NCI-H226 (cell line): ENCODE measurements at places on chromosomes 4 and X.
A peak's percentile ranks its signal among the peaks of the same experiment; 100 is the strongest.

- DNase-seq: no peak
These were observed 94.0 kb upstream of the TBL1X start for GRCh38 chrX:9370893-9371292.

- peak; percentile 13 for DNase-seq
These were observed 27.4 kb downstream of the TMPRSS11B start for GRCh38 chr4:68218044-68218443.

DNA sequence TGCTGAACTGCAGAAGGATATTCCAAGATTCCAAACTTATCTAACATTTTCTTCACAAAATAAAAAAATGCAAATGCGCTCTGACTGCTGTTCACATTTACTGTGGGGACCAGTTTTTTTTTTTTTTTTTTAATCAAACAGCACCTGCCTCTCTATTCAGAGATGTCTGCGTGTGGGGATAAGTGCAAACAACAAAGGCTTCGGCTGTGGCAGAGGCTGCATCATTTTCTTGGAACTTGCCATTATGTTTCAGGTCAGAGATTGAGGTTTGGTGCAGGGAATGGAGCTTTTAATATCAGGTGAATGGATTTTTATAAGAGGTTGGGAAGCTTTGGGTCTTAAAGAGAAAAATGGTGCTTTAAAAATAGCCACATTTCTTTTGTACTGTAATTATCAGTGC, 78.2 kb upstream of the TET2 start:
- DNase-seq: no peak

DNA sequence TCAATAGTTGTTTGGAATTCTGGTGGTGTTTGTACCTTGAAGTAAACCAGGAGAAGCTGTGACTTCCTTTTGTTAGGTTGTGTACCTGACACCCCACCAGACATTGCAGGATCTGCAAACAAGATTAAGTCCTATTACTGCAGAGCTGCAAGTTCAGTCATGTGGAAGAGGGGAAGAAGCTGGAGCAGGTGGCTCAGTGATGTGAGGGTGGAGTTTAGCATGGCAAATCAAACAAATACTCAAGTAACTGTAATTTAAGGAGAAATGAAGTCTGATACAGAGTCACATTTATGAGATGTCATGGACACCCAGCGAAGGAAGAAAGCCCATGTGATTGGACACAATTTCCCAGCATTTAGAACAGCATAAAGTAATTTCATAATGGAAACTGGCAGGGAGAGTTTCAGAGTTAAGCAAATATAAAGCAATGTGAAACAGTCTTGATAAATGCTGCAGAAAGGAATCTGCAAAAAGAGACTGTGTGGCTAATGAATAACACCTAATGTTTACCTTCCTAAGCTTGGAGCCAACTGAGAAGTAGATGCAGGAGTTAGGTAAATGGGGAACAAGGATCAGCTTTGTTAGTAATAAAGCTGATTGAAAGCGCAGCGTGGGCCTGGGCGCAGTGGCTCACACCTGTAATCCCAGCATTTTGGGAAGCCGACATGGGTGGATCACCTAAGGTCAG, 249.1 kb downstream of the GBA3 start:
- no peak for DNase-seq

- DNase-seq: no peak
These were observed 207.7 kb upstream of the MID1 start for GRCh38 chrX:10828036-10828435.

DNA sequence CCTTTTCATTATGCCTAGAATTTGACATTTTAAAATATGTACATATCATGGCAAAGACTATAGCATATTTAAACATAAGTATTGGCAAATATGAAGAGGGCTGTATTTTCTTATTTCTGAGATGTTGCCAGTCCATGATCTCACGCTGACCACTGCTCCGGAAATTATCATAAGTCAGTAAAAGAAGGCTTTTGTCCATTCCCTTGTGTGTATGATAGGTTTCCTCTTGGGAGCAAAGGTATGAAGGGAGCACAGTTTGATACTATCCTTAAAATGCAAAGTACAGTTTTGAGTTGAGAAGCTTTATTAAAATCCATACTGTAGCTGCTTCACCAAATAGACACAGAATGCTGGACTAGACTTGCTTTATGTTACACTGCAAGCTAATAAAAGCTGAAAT, 52.6 kb upstream of the AGA start:
- no peak for DNase-seq

DNA sequence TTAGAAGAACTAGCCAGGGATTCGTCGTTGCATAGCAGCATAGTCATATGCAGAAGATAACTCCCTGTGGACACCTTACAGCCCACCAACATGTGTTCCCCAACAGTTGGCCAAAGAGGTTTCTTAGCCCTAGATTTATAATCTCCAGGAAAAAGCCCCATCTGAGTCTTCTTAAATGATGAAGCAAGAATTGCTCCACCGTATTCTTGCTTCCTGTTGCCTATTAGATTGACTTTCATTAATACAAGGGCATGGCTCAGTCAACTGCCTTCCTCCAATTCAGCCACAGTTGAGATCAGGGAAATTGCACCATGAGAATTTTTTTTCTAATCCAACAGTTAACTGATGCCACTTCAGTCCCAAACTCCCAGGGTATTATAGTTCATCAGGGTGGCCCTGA, 5.2 kb upstream of the AFF2 start:
- no peak for DNase-seq

DNA sequence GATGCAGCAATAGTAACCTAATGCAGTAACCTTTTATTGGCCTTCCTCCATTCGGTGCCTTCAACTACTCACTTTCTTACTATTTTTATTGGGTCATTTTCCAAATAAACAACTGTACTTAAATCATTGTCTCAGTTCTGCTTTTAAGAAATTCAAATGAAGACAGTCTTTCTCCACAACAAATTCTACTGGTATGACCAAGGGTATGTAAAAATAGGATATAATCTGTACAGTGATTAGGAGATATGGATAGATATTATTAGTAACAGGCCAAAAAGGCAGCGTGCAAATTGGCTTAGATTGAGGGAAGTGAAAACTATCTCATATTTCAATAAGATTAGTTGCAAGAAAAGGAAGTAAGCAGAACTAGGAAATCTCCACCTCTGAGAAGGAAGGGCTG, 177.4 kb upstream of the PPP1R2C start:
- DNase-seq: no peak

DNA sequence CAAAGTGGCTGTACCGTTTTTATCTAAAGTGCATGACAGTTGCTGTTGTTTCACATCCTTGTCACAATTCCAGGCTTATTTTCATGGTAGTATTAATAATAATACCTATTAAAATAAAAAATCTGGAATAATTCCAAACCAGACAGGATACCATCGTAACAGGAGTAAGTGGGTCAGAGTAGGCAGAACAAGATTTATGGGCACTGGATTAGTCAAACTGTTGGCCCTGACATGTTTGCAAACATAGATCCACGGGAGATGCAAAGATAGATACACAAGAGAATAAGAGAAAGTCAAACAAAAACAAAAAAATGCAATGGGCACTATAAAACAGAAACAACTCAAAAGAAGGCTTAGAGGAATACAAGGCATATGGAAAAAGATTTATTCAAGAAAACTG, 449.5 kb upstream of the HS3ST1 start:
- DNase-seq: no peak

DNA sequence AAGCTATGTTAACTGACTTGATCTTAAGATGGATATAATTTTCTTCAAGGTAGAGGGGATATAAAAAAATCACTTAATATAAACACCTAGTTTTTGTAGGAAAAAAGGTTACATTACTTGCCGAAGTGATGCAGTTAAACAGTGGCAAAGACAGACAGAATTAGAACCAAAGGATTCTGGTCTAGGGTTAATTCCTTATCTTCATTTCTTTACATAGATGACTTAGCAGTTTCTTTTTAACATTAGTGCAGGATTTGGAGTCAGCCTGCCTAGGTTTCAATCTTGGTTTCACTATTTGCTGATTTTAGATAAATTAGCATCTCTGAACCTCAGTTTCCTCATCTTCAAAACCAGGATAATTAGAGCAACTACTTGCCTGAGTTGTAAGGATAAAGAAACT, 14.3 kb downstream of the ZAR1 start:
- DNase-seq: no peak

DNA sequence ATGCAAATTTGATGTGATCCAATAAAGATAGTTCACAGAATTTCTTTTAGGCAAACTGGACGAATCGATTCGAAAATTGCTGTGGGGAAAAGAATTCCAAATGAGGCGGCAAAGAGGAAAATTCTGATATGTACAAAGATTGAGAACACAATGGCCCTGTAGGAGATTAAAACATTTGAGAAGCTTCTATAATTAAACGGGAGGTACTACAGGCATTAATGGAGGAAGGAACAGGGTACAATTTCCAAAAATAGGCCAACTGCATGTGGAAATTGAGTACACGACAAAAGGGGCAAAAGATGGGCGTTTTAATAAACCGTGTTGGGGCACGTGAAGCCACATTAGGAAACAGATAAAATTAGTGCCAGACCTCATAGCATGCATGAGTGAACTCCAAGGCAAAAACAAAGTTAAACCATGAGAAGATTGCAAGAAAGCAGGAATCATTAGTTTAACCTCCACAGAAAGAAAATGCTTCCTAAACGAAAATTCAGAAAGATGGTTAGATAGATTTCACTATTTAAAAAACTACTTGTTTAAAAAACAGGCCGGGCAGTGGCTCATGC, 68.4 kb downstream of the DHRSX start:
- DNase-seq: no peak

GRCh38 chrX:126338916-126339315, 172.8 kb upstream of the DCAF12L2 start:
- DNase-seq: no peak

- DNase-seq: peak; percentile 73
These were observed 54.6 kb downstream of the NIPAL1 start for GRCh38 chr4:48071191-48071590.
